HFFc6 (cell line): ENCODE measurements at places on chromosomes 12 and 14.
A peak's percentile ranks its signal among the peaks of the same experiment; 100 is the strongest.

DNA sequence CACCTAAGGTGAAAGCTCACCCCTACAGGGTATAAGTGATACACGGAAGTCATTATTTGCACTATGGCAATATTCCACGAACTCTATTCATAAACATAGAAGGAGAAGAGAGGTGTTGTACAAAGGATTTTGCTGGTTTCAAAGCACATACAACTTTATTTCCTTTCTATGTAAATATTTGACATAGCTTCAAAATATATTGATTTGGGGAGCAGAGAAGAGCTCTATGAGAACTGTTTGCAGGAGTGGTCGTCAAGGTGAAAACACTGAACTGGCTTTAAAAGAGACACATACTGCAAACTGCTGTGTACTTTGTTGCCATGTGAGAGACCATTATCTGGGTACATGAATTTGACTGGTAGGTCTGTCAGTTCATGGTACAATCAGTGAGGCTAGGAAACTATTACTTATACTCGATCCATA is 16.7 kb downstream of the CNIH1 start:
- DNase-seq: no peak

DNA sequence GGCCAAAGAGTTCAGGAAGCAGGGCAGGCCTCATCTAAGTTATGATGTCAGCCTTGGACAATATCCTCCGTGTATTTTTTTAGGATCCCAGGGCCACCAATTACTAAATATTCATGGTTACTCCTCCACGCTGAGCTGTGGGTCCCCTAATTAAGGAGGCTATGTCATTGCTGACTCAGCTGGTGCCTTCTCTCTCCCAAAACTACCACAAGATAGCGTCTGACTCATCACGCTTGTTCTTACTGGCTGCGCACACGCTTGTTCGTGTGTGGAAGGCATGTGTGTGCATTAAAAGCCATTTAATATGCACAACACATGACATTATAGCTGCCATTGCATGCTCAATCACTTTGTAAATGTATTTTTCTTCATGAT is 78.3 kb downstream of the GSC start:
- DNase-seq: no peak

- no peak for DNase-seq
Measured at GRCh38 chr14:77098529-77099353, 683 bp downstream of the CIPC start.

DNA sequence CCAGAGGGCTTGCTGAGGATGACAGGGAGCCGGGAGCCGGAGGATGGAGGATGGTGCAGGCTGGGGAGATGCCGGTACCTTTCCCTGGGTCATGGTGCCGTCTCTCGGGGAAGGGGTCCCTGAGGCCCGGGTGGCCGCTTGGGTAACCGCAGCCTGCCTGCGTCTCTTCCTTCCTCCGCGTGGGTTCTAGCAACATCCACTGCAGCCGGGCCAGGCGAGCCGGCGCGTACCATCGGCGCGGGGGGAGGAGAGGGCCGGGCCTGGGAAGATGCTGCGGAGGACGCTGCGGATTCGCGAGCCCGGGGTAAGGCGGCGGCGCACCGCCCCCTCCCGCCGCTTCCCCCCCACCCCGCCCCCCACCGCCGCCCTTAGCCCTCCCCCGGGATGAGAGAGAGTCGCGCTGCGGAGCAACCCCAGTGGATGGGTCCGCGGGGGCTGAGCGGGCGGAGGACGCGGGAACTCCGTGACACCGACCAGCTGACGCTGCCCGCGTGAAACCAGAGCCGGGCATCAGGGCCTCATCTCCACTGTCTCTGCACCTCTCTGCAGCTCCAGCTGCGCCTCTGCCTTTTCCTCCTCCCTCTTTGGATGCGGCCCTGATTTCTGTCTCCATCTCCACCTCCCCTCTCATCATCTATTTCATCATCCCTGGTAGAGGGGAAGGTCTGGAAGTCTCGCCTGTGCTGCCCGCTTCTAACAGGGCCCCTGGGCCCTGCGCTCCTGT is at the start of gene FAIM2:
FAIM2 (minus strand) TSS at position 201 of the 724 bp plus-strand sequence; CDS start at position 93, 108 bp downstream.
- no peak for DNase-seq

GRCh38 chr14:47422191-47422590 is 253.2 kb downstream of the MDGA2 start:
- DNase-seq: no peak

GRCh38 chr12:53568809-53569557 is 57.2 kb downstream of the ATF7 start:
- peak; percentile 41 for DNase-seq

DNA sequence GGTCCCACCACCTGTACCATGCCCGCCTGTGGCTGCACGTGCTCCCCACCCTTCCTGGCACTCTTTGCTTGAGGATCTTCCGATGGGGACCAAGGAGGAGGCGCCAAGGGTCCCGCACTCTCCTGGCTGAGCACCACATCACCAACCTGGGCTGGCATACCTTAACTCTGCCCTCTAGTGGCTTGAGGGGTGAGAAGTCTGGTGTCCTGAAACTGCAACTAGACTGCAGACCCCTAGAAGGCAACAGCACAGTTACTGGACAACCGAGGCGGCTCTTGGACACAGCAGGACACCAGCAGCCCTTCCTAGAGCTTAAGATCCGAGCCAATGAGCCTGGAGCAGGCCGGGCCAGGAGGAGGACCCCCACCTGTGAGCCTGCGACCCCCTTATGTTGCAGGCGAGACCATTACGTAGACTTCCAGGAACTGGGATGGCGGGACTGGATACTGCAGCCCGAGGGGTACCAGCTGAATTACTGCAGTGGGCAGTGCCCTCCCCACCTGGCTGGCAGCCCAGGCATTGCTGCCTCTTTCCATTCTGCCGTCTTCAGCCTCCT is 1.1 kb downstream of the INHBE start:
- peak; percentile 36 for DNase-seq

- DNase-seq: no peak
Measured at GRCh38 chr14:24139272-24139934, 2.0 kb downstream of the EMC9 start.

DNA sequence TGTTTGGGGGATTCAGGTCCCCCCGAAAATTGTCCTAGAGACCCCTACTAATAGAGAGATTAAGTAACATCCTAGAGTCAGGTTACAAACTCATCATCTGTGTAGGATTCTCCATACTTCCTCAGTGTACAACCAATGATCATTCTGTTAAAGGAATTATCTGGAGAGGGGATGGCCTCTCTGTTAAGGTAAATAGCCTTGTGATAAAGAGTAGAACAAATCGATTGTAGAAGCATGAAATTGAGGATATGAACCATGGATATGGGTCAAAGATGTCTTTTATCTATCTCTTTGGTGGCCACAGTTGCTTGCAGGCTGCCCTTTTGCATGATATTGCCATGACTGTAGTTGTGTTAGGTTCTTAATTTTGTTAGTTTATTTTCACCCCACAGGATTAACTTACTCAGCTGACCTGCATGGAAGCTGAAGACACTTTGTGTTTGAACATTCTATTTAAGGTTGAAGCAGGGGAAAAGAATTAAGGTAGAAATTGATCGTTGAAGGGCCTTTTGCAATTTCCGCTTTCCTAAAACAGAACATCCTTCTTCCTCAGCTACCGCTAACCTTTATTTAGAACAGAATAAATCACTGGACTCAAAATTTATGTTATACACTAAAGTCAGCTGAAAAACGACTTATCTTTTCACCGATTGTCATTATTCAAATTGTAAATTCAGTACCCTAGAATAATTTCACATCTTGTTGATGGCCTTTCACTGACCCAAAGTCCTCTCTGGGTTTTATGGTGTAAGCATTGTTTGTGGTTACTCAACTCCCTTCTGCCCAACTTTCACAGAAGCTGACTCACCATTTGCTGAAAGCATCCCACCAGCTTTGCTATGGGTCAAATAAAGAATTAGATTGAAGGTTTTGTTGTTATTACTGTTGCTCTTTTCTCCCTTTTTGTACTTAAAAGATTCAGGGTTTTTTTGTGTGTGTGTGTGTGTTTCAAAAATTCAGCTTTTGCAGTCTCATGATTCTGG is 52.3 kb downstream of the IRAK3 start:
- DNase-seq: peak; percentile 52

DNA sequence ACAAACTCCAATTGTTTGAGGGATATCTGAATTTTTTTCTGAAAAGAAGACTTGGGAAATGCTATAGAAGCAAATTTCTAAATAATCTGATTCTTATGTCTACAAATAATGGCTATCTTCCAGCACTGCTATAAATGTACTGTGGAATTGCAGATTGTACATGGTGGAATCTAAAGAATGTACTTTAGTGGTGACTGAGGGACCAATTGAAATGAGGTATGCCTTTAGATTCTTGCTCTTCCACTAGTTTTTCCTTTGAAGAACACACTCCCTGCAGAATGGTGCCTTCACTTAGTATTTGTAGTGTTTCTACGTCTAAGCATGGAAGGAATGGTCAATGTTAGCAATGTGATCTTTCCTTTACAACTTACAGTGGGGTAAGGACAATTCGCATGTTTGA is 11.7 kb upstream of the PRB4 start:
- peak; percentile 27 for DNase-seq

GRCh38 chr12:27201169-27201568 is 42.9 kb upstream of the STK38L start:
- DNase-seq: no peak

- peak; percentile 71 for DNase-seq
Measured at GRCh38 chr12:22687361-22688076, 62.5 kb downstream of the ETNK1 start.

- DNase-seq: no peak
Measured at GRCh38 chr12:32158525-32158924, 51.9 kb downstream of the BICD1 start.

- no peak for DNase-seq
Measured at GRCh38 chr14:21309238-21309636, 29.4 kb downstream of the RPGRIP1 start.

DNA sequence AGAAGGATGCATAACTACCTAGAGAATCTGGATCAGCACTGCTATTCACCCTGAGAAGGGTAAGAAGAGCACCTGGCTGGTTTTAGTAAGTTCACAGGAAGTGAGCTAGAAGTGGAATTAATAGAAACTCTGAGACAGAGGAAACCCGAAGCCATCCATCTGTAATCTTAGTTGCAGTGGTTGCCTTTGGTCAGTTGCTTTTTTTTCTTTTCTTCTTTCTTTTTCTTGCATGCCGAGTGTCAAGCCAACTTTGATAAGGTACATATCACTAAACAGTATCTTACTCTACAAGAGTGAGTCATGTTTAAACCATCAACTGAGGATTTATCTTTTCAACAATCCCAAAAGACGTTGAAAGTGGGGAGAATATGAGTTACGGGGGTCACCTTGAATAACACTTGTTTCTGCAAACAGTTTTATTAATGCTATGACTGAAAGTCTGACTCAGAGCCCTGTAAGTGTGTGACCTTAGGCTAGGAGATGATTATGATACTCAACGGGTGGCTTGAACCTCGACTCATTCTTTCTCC is 26.7 kb downstream of the C12orf75 start:
- peak; percentile 55 for DNase-seq

GRCh38 chr14:69299286-69300035 is 39.5 kb downstream of the GALNT16 start:
- DNase-seq: no peak
